HT1080 (cell line): ENCODE measurements at places on chromosomes 16 and 17. TPM values are rescaled to one million over a fixed set of nuclear protein-coding genes. Genes with fewer than 3 reads are reported as not detected.

- DNase-seq: no peak
Measured at GRCh38 chr16:694863-695354, 4.7 kb upstream of the WDR24 start.

DNA sequence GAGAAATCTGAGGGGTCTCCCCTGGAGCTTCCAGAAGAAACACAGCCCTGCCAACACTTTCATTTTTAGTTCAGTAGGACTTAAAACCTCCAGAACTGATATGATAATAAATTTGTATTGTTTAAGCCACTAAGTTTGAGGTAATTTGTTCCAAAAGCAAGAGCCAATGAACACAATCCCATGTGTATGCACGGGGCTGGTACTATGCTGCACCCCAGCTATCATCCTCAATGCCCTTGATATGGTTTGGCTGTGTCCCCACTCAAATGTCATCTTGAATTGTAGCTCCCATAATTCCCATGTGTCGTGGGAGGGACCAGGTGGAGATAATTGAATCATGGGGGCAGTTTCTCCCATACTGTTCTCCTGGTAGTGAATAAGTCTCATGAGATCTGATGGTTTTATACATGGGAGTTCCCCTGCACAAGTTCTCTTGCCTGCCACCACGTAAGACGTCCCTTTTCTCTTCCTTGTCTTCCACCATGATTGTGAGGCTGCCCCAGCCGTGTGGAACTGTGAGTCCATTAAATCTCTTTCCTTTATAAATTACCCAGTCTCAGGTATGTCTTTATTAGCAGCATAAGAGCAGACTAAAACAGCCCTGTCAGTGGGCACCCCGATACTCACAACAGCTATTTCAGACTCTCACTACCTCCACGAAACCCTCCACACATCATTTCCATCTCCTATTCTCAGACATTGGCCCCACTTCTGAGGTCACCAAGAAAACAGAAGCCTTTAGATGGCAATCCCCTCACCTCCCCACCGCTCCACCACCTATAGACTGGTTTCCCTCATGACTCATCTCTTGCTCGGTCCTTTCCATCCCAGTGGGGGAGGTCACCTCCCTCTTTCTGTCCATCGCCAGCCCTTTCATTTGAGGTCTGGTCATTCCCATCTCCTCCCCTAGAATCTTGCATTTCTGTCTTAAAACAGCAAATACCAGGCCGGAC lies 8.9 kb upstream of the CACNG1 start:
- DNase-seq: no peak

- DNase-seq: peak; percentile 62
Measured at GRCh38 chr17:80029258-80029974, 6.3 kb downstream of the TBC1D16 start.

DNA sequence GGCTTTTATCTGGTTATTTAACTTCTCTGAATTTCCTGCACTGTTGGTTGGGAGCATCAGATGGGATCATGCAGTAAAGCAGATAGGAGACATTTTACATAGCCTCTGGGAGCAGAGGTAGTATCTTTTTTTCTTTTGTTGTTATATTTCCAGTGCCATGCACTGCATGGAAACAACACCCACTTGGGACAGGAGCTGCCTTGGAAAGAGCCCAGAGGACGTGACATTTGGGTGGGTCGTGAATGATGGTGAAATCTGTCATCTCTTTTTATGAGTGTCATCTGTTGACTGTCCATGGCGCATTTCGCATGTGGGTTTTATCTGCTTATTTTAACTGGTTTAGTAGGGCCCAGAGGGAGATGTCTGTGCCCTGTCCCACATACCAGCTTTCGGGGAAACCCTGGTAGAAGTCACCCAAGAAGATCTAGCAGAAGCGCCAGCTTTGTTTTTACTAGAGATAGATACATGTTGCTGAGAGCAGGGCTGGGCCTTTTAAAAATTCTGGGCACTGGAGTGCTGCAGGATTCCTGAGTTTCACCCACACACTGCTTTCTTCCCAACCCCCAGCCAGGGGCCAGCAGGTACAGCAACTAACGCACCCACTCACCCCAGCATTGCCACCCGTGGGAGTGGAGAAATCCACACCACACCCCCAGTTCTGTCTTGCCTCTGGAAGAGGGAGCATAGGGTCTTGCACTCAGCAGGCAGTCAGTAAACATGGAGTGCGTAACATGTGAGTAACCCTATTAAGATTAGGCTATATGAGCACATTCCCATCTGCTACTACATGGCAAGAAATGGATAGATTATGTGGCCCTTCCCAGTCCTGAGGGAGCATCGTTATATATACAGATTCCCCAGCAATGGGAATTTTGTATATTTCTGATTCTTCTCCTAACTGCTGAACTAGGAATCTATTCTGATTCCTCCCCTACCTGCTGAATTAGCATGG lies 8.4 kb upstream of the TERF2 start:
- no peak for DNase-seq

DNA sequence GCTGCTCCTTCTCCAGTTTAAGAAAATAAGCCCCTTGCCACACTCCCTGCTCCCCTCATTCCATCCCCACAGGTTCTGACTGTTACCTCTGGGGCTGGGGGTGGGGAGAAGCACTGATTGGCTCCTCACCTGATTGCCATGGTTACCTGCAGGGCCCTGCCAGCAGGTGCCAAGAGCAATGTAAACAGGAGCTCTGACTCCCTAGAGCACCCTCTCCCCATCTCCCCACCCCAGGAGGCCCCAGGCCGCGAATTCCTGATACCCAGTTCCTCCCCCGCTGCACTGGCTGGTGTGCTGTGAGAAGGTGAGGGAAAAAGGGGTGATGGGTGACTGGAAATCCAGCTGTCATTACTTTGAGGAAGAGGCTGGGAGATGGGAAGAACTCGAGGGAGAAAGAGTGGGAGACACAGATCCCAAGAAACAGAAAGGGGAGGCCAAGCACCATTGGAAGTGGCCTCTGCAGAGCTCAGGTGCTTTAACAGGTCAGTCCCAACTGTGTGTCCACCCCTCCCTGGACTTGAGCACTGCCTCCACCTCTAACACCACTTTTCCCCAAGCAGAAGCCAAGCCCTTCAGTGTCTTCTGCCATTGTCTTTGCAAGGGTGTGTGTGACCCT lies 4.5 kb downstream of the PCGF2 start:
- no peak for DNase-seq

GRCh38 chr16:47977802-47978201 lies 178.0 kb downstream of the ABCC12 start:
- no peak for DNase-seq

DNA sequence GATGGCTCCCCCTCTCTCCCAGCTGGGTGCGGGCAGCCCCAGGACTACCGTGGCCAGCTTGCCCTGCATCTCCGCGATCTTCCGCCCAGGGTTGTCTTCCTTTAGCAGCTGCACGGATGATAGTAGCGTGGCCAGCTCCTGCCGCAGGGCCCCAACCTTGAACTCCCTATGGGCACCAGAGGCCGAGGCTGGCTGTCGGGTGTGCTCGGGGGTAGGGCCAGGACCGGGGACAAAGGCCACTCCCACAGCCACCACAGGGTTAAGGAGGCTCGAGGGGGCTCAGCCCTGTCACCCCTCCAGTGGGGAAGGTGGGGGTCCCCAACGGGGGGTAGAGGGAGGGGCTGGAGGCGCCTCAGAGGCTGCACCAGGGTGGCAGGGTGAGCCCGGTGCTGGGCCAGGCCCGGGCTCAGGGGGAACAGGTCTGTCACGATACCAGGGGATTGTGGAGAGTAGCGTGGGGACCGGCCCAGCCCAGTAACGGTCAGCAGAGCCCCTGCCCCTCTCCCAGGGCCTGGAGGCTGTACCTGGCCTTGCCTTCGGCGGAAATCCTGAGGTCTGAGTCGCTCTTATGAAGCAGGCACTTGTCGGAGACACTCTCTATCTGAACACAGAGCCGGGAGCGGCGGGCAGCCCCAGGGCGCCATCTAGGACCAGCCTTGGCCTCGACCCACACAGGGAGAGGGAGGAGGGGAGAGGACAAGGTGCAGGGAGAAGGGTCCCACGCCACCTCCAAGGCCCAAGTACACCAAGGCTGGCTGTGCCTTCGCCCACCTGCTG lies 5.2 kb downstream of the PERCC1 start:
- DNase-seq: no peak

GRCh38 chr17:72022328-72023275 lies 98.2 kb upstream of the SOX9 start:
- no peak for DNase-seq

- no peak for DNase-seq
Measured at GRCh38 chr17:9976283-9977179, 71.5 kb upstream of the RCVRN start.

DNA sequence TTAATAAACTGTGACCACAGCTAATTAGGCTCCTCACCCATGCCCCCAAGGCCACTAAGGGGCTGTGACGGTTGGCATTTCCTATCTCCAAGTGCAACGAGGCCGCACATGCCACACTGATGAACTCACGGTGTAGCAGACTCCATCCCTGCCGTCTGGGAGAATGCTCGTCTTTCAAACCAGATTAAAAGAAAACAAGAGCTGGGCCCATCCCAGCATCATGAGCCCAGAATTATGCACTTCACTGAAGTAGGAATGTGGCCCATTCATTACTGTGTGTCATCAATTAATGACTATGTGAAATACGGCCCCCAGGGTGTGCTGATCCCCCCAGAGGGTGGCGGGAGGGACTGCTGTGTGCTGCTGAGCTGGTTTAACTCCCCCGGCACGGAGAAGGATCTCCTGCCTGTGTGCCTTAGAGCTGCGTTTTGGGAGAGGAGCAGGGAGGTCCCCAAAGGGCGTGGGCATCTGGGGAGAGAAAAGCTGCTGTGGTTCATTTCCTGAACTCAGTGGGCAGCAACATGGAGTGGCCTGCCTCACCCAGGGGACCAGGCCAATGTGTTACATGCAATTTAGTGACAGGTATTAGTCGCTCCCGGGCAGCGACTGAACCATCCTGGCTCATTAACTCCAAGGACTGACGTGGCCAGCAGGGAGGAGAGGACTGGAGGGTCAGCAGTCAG lies 194.5 kb downstream of the FOXL1 start:
- peak; percentile 31 for DNase-seq

DNA sequence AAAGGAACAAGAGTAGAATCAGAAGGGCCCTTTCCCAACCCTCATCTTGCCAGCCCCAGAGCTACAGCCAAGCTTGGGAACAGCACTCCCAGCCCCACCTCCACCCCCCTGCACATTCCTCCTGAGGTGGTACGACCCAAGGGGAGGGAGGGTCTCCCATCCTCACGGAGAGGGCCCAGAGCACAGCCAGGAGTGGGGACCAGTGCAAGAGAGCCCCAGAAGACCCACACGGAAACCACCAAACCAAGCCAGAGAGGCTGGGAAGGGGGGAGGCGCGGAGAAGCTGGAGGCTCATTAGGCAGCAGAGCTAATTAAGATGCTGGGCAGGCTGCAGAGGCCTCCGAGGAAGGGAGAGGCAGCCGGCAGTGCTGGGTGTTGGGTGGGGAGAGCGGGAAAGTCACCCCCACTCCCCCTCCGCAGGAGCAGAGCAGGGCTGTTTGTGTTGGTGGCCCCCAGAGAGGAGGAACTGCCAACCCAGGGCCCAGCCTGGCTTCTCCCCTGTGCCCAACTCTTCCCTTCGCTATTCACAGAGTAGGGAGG lies 2.4 kb downstream of the CACNB1 start:
- DNase-seq: no peak

DNA sequence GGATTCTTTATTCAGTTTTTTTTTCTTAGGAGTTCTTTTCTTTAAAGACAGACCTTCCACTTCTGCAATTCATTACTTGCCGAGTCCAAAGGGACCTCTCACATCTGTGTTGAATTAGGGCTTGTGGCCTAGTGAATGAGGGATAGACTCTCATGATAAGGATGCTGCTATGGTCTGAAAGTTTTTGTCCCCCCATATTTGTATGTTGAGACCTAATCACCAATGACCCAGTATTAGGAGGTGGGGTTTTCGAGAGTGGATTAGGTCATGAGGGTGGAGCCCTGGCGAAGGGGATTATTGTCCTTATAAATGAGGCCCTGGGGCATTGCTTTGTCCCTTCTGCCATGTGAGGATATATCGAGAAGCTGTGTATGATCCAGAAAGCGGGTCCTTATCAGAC lies 9.5 kb downstream of the KRT12 start:
- DNase-seq: no peak

DNA sequence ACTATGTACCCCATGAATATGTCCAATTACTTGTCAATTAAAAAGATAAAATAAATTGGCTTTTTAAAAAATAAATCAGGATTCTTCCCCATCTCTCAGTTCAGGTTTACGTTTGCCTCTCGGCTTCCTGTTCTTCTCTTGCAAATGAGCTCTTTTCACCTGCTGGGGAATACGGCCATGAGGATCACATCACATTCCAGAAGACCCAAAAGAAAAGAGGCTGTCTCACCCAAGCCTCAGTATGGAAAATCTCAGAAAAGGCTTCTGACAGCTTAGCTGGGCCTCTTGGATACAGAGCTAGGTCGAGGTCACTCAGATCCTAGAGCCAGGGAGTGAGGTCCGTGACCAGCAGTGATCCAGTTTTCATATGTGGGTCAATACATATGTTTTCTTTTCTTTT lies 171.2 kb upstream of the SDK2 start:
- no peak for DNase-seq

DNA sequence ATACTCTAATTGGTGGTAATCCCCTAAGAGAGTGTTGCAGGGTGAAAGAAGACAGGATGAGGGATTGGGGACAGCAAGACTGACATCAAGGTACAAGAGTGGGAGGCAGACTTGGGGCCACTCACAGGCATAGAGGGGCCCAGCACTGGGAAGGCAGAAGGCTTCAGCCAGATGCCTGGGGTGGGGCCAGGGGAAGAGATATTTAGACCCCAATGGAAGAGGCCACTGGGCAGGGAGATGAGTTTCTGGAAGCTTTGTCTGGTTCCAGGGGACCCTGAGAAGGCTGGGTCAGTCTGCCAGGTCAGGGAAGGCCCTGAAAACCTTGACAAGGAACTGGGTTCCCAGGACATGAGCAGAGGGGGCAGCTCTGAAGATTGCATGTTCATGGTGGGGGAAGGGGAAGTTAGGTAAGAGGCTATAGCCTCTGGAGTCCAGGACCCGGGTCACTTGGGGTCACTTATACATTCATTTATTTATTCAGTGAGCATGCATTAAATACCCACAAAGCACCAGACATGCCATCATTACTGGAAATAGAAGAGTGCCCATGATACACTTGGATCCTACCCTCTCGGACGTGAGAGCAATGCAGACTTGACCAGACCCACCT lies 92.9 kb downstream of the TMEM132E start:
- no peak for DNase-seq

GRCh38 chr16:24036614-24037013 lies 200.8 kb downstream of the PRKCB start:
- DNase-seq: peak; percentile 37

- DNase-seq: no peak
Measured at GRCh38 chr17:72399608-72400487, 279.0 kb downstream of the SOX9 start.

- peak; percentile 59 for DNase-seq
Measured at GRCh38 chr16:5900046-5900445, 802.5 kb upstream of the EEF2KMT start.

DNA sequence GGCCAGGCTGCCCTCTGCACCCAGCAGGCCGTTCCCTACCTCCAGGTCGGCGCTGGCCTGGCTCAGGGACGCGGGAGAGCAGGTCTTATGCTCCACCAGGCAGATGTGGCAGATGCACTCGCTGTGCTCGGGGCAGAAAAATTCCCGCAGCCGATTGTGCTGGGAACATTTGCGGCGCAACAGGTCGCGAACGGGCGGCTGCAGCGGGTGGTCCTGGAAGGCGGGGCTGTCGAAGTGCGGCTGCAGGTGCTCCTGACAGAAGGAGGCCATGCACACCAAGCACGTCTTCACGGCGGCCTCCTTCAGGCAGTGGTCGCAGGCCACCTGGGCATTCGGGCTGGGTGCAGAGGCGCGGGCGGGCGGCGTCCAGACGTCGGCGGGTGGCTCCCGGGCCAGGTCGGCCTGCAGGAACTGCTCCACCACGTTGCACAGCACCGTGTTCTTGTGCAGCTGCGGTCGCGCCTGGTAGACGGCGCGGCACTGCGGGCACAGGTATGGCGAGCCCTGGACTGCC lies 439 bp downstream of the TRIM25 start:
- DNase-seq: no peak

ZG16B gene
- 0.20 and 0.47 TPM in 2 replicates for total RNA-seq

NOXO1 gene
- 0.43 TPM in 1 of 2 replicates, not detected in the other for total RNA-seq

SULT1A3 gene
- total RNA-seq: 3.8 and 15.1 TPM in 2 replicates
